ENCODE measurements at places on chromosomes 6 and 20.

- DNase-seq: peak; percentile 90
Observed at GRCh38 chr6:168370310-168370991, 50.9 kb upstream of the DACT2 start.

DNA sequence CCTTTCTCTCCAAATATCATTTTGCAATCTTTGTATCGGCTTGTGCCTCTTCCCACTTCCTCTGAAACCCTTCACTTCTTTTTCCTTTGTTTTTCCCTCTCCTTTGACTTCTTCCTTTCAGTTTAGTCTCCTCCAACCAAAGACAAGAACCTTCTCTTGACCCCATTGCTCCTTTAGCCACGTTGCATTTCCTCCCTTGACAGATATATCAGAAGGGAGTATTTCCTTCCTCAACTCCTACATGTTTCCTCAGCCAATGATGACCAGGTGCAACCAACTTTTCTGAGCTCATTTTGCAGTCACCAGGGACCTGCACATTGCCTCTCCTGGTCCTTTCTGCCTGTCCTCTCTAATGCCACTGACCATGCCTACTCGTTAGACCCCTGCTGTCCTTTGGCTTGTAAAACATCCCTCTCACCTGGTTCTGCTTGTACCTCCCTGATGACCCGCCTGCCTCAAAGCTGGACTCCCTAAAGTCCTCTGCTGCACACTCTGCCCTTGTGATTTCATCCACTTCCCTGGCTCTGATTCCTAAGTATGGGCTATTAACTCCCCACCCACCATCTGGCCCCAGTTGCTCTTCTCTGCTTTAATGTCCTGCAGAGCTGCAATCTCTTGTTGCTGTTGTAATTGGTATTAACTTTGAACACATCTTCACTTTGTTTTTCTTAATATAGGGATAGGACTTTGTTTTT, 27.4 kb downstream of the SLC22A16 start:
- DNase-seq: no peak

- no peak for DNase-seq
Observed at GRCh38 chr6:56072856-56073255, 174.5 kb downstream of the COL21A1 start.

- DNase-seq: no peak
Observed at GRCh38 chr6:112252571-112253497, 1.5 kb downstream of the LAMA4 start.

DNA sequence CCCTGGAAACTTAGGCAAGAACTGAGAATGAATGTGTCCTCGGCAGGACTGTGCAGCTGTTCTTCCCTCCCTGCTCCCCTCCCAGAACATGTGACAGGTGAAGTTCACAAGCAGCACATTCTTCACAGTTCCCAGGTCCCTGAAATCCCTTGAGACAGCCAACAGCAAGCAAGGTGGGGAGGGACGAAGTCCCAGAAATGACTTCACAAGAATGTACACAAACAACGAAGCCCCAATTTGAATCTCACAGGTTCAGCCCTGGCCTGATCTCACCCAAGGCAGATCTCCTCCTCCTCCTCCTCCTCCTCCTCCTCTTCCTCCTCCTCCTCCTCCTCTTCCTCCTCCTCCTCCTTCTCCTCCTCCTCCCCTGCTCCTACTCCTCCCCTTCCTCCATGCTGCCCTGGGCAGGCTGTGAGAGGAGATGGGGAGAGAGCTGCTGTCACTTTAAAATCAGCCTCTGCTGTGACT, 32.4 kb downstream of the WRNIP1 start:
- no peak for DNase-seq

- DNase-seq: no peak
Observed at GRCh38 chr6:35047265-35048011, 93.7 kb downstream of the TCP11 start.

- no peak for DNase-seq
Observed at GRCh38 chr6:30591008-30591407, 19.8 kb downstream of the ABCF1 start.

DNA sequence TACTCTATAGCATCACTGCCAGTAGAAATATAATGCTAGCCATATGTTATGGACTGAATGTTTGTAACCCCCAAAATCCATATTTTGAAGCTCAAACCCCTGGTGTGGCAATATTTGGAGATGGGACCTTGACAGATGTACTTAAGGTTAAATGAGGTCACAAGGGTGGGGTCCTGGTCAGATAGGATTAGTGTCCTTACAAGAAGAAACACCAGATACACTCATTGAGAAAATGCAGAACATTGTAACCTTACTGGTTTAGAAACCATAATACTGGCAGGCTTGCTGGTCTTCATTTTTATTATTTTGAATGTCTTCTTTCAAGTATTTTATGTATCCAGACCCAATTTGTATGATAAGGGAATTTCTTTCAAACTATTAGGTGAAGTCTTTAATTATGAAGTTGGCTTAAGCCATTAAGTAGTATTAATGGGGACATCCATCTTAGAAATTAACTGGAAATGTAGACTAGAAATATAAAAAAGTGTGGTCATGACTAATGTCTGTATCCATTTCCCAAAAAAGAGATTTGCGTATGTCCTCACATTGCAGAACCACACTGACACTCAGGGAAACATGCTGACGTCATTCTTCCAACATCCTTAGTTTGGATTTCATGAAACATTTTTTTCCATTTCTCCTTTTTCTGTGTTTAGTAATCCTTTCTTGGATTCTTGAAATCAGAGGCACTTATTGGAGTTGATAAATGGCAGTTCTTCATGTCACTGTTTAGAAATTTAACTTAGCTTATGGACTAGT, 32.4 kb downstream of the SLC16A10 start:
- DNase-seq: no peak

- no peak for DNase-seq
Observed at GRCh38 chr6:36769183-36769675, 70.0 kb downstream of the CPNE5 start.

GRCh38 chr6:13874191-13874549, 50.6 kb upstream of the RNF182 start:
- no peak for DNase-seq

GRCh38 chr20:46800409-46800804, 91.0 kb downstream of the SLC2A10 start:
- no peak for DNase-seq

- no peak for DNase-seq
Observed at GRCh38 chr6:38236631-38237030, 403.1 kb downstream of the BTBD9 start.

DNA sequence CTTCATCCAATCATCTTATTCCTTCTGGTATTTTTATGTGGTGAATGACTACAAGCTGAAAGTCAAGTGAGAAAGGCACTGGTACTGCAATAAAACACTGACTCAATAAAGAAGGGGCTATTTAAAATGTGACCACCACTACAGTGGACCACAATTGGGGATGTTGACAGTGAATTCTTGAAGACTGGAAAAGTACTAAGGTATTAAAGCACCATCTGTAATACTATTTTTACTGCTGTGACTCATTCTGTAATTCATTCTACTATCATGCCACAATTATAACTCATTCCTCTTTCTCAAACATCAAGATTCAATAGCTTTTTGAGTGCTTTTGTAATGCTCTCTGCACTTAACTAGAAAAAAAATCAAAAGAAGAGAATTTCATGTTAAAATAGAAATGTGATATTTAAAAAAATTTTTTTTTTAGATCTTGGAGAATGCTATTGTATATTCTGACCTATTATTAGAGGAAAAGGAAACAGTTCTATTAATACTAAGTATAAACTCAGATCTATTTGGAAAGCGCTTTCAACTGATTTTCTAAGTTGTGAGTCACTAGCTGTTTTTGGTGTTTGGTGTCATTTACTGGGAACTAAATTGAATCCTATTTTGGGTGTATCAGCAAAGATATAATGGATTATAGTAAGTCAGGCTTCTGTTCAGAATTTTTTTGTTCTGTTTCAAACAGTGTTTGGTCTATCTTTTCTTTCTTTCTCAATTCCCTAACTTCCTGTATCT, 104.7 kb upstream of the TMEM170B start:
- DNase-seq: no peak

GRCh38 chr6:7108196-7108963, 619 bp downstream of the RREB1 start:
- DNase-seq: peak; percentile 62

Measured in endothelial cell (in vitro differentiated cells).